ENCODE measurements at places on chromosomes 12 and 14.

DNA sequence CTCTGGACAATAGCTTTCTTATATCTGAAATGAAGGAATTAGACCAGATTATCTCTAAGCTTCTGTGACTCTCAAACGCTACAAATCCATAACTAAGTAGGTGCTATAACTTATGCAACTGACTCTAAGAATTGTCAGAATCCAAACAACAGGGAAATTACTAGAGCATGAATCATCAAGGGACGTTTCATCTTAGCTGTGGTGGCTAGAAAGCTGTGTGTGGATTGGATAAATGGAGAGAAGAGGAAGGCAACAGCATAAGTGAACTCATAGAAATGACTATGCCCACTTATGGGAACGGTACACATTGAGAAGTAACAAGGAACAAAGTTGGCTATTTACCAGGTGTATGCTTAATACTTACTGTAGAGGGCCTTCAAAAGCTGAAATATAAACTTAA, 96.0 kb upstream of the NEDD1 start:
- peak; percentile 96 for DNase-seq

- no peak for DNase-seq
Measured at GRCh38 chr12:25730489-25731349, 177.6 kb upstream of the LMNTD1 start.

GRCh38 chr12:131561051-131561450, 149.8 kb upstream of the SFSWAP start:
- DNase-seq: no peak

DNA sequence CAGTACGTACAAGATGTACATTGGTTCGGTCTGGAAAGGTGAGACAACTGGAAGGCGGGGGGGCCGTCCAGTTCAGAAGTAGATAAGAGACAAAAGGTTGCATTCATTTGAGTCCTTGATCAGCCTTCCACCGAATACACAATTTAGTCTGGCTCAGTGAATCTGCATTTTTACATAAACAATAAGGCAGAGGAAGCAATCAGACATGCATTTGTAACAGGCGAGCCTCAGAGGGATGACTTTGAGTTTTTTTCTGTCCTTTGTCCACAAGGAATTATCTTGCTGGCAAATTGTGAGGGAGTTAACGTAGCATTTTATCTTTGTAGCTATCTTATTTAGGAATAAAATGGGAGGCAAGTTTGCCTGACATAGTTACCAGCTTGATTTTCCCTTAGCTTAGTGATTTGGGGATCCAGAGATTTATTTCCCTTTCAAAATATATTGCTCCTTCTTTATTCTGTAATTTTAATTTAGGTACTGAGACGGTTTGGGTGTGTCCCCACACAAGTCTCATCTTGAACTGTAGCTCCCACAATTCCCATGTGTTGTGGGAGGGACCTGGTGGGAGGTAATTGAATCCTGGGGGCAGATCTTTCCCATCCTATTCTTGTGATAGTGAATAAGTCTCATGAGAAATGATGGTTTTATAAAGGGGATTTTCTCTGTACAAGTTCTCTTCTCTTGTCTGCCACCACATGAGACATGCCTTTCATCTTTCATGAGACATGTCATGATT, 59.4 kb downstream of the TESPA1 start:
- no peak for DNase-seq

- peak; percentile 76 for DNase-seq
Measured at GRCh38 chr12:124581307-124582107, 14.1 kb upstream of the NCOR2 start.

DNA sequence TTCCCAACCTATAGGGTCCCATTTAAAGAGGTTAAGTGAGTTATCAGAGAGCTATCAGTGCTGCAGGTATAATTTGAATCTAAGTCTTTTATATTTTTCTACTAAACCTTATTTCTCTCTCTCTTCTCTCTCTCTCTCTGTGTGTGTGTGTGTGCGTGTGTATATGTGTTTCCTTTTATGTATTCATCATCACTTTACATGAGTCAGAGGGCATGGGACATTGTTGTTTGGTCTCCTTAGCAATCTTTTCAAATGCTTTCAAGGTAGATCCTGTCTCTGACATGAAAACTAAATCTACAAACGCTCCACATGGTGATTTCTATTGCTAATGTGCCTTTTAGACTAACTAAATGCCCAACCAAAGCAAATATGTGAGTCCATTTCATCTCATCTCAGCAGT, 459.7 kb downstream of the BTG1 start:
- peak; percentile 61 for DNase-seq

DNA sequence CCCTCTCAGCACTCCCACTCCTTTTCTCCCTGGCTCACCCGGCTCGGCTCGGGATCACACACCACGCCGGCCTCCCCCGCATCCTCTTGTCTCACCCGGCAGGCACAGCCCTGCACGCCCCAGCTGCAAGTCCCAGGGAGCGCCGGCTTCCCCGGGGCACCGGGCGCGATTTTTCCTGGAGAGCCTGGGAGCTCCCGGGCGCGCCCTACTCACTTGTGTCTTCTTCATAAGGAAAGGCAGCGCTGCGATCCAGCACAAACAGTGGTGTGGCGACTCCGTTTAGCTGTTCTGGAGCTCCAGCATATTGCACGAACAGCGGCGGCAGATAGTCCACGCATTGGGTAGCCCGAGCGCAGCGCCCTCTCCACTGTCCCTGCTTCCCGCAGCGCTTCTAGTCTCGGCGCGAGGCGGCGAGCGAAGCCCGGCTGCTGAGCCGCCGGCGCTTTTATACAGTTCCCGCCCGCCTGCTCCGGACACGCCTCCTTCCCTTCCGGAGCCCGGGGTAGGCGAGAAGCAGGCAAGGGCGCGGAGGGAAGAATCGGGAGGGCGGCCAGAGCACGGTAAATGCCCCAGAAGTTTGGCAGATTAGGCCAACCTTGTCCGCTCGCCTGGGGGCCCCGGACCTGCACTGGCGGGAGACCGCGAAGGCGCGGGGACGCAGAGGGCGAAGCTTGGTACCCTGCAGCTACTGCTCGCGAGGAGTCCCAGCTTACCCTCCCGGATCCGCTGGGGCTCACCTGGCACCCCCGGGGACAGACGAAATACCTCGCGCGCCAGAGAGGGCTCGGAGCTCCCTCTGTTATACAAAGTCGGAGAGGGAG, at the start of gene KITLG:
Gene KITLG (minus strand): TSS at position 421 of the 821 bp plus-strand sequence. CDS start 193 bp downstream, at position 228.
- peak; percentile 76 for DNase-seq

GRCh38 chr12:9888665-9889273, 7.5 kb downstream of the KLRF2 start:
- no peak for DNase-seq

DNA sequence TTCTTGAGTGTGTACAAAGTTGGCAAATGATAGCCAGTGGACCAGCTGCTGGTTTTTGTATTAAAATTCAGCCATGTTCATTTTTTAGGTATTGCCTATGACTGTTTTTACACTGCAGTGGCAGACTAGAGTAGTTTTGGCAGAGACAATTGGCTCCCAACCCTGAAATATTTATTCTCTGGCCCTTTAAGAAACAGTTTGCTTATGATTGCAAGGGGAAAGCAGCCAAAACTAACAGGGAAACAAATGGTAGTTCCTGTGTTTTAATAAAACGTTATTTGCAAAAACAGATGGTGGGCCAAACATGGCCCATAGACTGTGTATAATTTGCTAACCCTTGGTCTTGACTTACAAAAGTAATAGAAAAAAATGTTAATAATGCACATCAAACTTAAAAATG, 110.2 kb downstream of the ALX1 start:
- no peak for DNase-seq

GRCh38 chr14:85416771-85417170, 113.2 kb upstream of the FLRT2 start:
- peak; percentile 77 for DNase-seq

Data from astrocyte (in vitro differentiated cells and primary cell).